ENCODE measurements at places on chromosomes 7 and 10. TPM values are rescaled to one million over a fixed set of nuclear protein-coding genes. Genes with fewer than 3 reads are reported as not detected.

The PTPN12 gene
- total RNA-seq: 45.3 TPM

The ZNF804B gene
- total RNA-seq: not detected

DNA sequence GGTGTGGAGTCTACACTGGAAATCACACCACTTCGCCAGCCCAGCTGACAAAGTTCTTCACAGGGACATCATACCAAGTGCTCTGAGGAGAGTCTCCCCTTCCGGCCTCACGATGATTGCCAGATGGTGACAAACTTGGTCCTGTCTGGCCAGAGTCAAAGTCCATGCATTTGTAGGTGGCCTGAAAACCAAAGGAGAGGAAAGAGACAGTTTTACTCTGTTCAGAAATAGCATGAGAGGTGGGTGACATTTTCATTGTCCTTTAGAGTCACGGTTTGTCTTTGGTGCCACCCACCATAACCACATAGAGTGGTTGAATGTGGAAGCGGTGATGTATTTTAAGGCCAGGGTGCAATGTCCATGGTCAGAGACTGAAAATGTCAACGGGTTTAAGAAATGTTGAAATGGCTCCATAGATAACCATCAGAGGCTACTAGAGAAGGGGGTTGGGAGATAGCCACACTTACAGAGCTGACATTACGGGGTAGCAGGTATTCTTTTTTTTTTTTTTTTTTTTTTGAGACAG lies 33.0 kb downstream of the BTBD16 start:
- H3K4me3 ChIP-seq: no peak overlapping the region
- DNase-seq: no peak
- no peaks in the 10 kb centered on the region for H3K27me3 ChIP-seq
- H3K27ac ChIP-seq: no peak overlapping the region

- H3K36me3 ChIP-seq: no peaks in the 10 kb centered on the region
- DNase-seq: no peak
- H3K4me1 ChIP-seq: no peaks in the 10 kb centered on the region
- no peak overlapping the region for H3K27ac ChIP-seq
Measured at GRCh38 chr10:108014145-108014901, 849.8 kb upstream of the SORCS1 start.

GRCh38 chr7:131413711-131414110 lies 86.0 kb downstream of the MKLN1 start:
- DNase-seq: no peak
- H3K4me3 ChIP-seq: no peak overlapping the region
- H3K27ac ChIP-seq: no peak overlapping the region
- H3K4me1 ChIP-seq: peaks cover 3% of the 10 kb centered on the region

DNA sequence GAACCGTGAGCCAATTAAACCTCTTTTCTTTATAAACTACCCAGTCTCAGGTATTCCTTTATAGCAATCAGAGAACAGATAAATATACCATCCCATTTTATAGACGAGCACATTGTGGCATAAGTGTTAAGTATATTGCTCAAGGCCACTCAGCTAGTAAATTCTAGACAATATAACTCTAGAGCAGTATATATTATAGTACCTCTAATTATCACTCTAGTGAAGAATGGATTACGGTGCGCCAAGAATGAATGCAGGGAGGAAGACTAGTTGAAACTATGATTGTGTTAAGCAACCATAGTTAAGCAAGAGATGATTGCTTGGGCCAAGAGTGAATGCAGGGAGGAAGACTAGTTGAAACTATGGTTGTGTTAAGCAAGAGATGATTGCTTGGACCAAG lies 60.9 kb downstream of the BRAF start:
- H3K27me3 ChIP-seq: no peaks in the 10 kb centered on the region
- H3K4me1 ChIP-seq: no peaks in the 10 kb centered on the region
- no peak for DNase-seq
- no peaks in the 10 kb centered on the region for H3K36me3 ChIP-seq
- no peak overlapping the region for H3K27ac ChIP-seq

GRCh38 chr7:86243171-86243570 lies 400.5 kb upstream of the GRM3 start:
- H3K4me1 ChIP-seq: no peaks in the 10 kb centered on the region
- H3K4me3 ChIP-seq: no peak overlapping the region
- DNase-seq: no peak
- no peaks in the 10 kb centered on the region for H3K27me3 ChIP-seq
- H3K27ac ChIP-seq: no peak overlapping the region
- H3K36me3 ChIP-seq: no peaks in the 10 kb centered on the region

- no peaks in the 10 kb centered on the region for H3K27me3 ChIP-seq
- no peaks in the 10 kb centered on the region for H3K36me3 ChIP-seq
- H3K4me3 ChIP-seq: no peak overlapping the region
- no peaks in the 10 kb centered on the region for H3K4me1 ChIP-seq
- H3K27ac ChIP-seq: no peak overlapping the region
Measured at GRCh38 chr7:106365252-106366005, 80.6 kb upstream of the NAMPT start.

GRCh38 chr10:108392286-108392685 lies 1227.8 kb upstream of the SORCS1 start:
- no peak for DNase-seq
- no peak overlapping the region for H3K4me3 ChIP-seq
- no peaks in the 10 kb centered on the region for H3K27me3 ChIP-seq
- H3K4me1 ChIP-seq: no peaks in the 10 kb centered on the region
- H3K27ac ChIP-seq: no peak overlapping the region
- no peaks in the 10 kb centered on the region for H3K36me3 ChIP-seq
